ENCODE measurements at places on chromosomes 3 and 15.

DNA sequence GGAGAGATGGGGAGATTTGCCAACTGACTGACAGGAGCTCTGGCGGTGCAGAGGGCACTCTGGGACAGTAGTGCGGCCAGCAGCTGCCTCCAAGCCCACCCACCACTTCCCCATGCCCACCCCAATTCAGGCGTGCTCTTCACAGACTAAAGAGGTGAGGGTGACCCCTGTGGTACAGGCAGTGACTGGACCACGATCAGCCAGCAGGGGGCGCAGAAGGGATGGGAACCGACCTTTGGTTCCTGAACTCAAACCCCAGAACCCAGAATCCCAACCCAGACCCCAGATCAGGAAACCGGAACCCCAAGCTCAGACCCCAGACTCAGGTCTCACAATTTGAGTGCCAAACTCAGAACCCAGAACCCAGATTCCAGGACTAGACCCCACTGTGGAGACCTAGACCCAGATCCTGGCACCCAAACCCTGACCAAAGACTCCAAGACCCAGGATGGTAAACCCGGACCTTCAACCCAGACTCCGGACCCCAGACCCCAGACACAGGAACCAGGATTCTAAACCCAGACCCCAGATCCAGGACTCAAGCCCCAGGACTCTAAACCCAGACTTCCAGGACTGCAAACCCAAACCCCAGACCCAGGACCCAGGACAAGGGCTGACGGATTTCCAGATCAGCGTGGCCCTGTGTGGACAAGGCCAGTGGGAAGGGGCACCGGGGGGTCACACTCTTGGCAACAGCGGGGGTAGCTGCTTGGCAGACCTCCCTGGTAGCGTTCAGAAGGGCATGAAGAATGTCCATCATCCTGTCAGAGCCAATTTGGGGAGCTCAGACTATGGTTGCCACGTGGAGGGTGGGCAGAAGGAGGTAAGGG, 3.7 kb upstream of the MYL3 start:
- no peak for DNase-seq

DNA sequence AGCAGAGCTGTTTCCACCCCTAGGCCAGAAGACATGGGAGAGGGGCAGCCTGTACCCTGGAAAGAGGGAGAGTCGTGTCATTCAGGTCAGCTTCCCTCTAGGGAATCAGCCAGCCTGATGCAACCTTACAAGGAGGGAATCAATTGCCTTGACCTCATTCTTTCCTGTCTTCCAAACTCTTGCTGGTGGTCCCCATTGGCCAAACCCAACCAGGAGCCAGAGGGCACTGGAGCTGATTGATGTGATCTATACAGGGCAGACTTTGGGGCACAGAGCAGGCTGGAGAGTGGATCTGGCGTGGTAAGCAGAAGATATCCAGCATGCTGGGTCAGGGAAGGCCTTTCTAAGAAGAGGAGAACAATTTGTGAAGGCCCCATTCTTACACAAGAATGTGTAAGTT, 19.1 kb upstream of the MAGEF1 start:
- DNase-seq = no peak

DNA sequence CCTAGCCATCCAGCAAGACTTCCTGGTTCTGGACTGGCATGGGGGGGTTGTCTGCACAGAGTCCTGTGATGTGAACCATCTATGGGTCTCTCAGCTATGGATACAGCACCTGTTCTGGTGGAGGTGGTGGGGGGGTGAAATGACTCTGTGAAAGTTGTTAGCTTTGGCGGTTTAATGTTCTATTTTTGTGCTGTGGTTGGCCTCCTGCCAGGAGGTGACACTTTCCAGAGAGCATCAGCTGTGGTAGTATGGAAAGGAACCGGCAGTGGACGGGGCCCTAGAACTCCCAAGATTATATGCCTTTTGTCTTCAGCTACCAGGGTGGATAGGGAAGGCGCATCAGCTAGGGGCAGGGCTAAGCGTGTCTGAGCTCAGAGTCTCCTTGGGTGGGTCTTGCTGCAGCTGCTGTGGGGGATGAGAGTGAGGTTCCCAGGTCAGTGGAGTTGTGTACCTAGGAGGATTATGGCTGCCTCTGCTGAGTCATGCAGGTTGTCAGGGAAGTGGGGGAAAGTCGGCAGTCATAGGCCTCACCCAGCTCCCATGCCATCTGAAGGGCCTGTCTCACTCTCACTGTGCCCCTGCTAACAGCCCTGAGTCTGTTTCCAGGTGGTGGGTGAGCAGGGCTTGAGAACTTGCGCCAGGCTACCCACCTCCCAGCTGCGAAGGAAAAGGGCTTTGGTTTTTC, 7.1 kb upstream of the LARS2 start:
- no peak for DNase-seq

- DNase-seq = no peak
Measured at GRCh38 chr3:146889626-146890025, 284.5 kb upstream of the PLSCR5 start.

- no peak for DNase-seq
Measured at GRCh38 chr3:9887480-9887879, 2.9 kb upstream of the JAGN1 start.

DNA sequence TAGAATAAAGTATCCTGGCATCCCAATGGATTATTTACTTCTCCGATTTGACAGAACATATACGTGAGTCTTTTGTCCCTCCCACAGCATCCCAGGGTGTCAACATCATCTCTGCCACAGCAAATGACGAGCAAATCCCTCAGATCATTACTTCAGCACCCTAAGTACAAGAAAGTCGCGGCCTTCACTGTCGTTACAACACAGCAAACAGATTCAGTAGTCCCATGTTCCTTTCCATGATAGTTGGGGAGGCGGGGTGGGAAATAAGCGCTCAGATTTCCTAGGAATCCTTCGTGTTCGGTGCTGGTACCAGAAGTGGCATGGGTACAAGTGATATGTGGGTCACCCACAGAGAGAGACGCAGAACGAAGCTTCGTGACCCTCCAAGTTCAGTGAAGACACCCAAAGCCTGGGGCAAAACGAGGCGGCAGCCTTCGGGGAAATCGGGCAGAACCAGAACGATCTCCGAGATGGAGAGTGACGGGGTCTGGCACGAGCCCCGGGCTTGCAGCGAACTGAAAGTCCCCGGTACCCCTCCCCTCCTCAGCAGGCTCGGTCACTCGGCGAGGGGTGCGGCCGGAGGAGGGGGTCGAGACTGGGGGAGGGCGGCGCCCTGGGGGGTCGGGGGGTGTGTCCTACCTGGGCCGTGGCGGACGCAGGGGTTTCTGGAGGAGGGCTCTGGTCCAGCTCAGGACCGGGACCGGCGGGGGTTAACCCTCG, 619 bp downstream of the TTBK2 start:
- no peak for DNase-seq

DNA sequence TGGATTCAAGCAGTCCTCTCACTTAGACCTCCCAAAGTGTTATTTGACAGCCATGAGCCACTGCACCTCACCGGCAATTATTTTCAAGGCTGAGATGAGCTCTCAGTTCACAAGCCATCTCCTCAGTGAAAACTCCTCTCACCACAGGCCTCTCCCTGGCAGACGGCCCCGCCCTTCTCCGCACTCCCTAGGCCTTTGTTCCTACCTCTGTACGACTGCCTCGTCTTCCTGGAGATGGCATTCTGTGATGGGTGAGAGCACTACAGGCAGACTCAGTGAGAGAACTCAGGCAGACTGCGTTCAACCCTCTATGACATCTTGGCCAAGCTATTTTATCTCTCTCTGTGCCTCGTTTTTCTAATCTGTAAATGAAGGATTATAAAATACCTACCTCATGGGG, 67.0 kb upstream of the TPM1 start:
- DNase-seq = no peak

- DNase-seq = no peak
Measured at GRCh38 chr3:129197321-129197720, 13.6 kb upstream of the CNBP start.

- DNase-seq = no peak
Measured at GRCh38 chr3:177898185-177898584, 638.1 kb upstream of the KCNMB2 start.

- no peak for DNase-seq
Measured at GRCh38 chr15:77497110-77497737, 76.5 kb downstream of the HMG20A start.

- no peak for DNase-seq
Measured at GRCh38 chr15:70158309-70159000, 60.7 kb upstream of the TLE3 start.

- no peak for DNase-seq
Measured at GRCh38 chr3:37863949-37864822, 2.5 kb downstream of the CTDSPL start.

DNA sequence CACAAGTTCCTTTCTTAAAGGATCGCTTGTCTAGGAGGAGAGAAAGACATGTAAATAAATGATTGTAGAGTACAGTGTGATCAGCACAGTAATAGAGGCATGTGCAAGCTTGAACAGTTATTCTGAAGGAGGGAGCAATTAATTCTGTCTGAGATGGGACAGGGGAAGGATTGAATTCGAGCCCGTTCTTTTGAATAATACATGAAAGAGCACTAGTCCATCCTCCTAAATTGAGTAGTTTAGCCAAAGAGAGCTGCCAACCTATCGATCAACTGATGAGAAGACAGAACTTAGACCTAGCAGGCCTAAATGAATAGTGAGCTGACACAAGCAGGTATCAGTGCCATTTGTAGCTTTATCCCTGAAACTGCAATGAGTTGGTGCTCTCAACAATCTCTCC, 142.4 kb downstream of the ROBO2 start:
- no peak for DNase-seq

DNA sequence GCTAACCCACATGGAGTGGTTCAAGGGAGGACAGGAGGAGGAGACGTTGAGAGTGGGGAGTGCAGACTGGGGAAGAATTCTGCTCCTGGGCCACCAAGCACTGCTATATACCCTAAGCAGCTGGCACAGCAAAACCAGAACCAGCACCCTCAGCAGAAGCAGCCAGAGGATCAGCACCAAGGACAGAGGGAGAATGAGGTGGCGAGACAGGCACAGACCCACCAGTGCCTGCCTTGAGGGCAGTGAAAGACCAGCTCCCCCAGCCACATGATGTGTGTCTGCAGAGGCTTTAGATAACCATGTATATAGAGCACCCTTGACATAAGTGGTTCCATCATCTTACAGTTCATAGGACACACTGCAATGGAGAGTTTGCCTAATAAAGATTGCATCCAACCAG, 319.0 kb downstream of the GABRB3 start:
- no peak for DNase-seq

DNA sequence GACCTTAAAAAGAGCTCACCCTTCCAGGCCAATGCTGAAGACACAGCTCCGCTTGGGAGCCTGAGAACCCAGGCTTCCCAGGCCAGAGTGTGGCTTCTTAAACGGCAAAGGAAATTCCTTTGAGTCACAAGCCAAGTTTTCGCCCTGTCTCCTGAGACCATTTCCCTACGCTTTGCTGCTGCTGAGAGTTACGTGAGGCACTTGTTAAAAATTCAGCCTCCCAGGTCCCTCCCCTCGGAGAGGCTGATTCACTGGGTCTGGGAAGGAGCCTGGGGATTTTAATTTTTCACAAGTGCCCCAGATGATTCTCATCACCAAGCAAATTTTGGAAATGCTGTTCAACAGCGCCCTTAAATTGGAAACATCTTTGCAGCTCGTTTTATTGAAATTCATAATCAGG, 25.5 kb downstream of the RLBP1 start:
- no peak for DNase-seq

- DNase-seq = no peak
Measured at GRCh38 chr15:83855956-83856355, 202.0 kb downstream of the ADAMTSL3 start.

GRCh38 chr15:77565378-77565915, 67.3 kb downstream of the LINGO1 start:
- DNase-seq = no peak

DNA sequence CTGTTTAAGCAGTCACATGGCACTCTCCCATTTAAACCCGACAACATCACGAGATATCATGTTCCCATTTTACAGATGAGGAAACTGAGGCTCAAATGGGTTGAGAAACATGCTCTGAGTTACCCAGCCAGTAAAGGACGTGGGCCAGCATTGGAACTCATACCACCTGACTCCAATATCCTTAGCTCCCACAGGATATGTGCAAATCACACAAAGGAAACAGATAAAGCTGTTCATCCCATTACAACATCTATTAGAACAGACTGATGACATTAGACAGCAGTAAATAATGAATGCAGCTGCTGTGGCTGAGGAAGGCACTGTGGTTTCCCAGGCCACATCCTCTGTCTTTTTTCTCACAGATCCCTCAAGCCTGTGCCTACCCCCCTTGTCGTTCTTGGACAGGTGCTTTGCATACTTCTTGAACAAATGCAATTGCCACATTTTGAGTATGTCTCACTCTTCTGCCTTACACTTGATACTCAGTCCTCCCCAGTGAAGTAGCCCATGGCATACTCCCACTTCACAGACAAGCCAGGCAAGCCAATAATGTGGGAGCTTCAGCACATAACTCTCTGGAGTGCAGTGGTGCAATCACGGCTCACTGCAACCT, 17.7 kb downstream of the FRMD4B start:
- DNase-seq = no peak

DNA sequence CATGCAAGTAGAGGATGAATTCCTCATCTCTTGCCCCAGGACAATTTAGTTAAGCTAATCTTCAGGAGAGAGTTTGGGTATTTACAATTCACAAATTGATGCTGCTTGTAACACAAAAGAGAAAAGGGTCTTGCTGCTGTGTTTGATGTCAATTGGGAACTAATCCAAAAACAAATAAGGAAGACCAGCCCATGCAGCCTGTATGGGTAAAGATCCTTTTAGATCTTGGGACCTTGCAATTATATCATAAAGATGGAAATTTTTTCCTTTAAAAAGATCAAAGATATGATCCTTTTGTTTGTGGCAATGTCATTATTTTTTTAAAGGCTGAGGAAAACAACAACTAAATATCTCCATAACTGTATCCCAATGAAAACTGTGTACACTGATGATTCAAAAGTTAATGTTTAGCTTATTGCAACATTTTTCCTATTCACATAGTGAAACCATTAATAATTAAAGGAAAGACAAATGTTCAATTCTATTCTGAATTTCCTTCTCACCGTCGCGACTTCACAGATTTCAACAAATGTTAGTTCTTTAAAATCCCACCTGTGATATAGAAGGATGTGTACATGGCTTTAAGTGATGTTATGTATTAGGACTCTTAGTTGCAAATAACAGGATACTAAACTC, 40.2 kb downstream of the TMEM212 start:
- DNase-seq = no peak

DNA sequence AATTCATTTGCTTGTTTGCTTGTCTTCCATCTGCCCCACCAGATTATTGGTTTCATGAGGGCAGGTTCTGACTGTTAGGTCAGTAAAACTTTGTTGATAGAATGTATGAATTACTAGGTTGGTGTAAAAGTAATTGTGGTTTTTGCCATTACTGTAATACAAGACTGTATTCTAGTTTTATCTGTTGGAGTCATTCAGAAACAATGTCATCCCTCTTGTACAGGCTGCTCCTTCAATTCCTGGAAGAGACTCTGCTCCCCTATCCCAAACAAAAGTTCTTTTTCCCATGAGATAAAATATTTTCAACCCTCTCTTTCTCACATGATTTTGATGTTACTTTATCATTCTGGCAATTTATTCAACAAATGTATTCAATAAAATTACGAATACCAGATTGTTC, 115.0 kb downstream of the CHST2 start:
- DNase-seq = no peak
